NCI-H2029 (cell line): ENCODE measurements at places on chromosomes 16 and 17.

- no peak for DNase-seq
These were observed 11.2 kb upstream of the CPSF4L start for GRCh38 chr17:73272906-73273218.

- no peak for DNase-seq
These were observed 27.5 kb downstream of the GSE1 start for GRCh38 chr16:85640585-85640984.

- no peak for DNase-seq
These were observed 387.2 kb downstream of the SEC14L1 start for GRCh38 chr17:77527836-77528505.

GRCh38 chr16:50709980-50710379, 16.6 kb downstream of the NOD2 start:
- DNase-seq: no peak

DNA sequence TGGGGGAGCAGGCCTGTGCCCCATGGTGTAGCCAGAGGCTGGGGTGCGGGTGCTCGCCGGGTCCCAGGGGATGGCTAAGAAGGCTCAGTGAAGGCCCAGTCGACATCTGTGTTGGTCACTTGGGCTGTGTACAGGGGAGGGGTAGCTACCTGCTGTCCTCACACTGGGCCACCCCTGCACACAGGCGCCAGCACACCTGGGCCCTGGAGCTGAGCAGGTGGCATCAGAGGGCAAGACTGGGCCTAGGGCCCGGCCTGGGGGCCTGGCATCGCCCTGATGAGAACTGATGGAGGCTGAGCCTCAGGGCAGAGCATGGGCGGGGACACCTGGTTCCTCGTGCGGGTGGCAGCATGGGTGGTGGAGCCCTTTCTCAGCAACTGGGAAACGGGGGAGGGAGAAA, 870 bp upstream of the CTRB2 start:
- no peak for DNase-seq

DNA sequence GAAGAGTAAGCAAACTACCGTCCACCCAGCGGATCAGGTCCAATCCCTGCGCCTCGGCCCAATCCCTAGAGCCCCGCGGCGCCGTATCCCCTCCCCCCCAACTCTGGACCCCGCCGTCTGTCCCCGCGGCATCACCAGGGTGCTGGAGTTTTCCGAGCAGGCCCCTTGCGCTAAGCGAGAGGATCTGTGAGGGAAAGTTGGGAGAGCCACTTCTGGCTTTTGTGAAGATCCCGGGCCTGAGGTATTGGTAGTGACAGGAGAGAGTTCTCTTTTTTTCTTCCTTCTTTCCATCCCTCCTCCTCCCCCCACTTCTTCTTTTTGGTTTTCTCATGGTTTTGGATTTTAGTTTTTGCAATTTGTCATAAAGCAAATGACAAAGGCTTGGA, 3.5 kb upstream of the DLX4 start:
- DNase-seq: no peak

GRCh38 chr17:3914312-3914670, 2.0 kb downstream of the P2RX1 start:
- DNase-seq: no peak

GRCh38 chr16:57699899-57700298, 5.3 kb downstream of the DRC7 start:
- no peak for DNase-seq

- DNase-seq: no peak
These were observed 7.9 kb downstream of the MAPK8IP3 start for GRCh38 chr16:1713933-1714332.

DNA sequence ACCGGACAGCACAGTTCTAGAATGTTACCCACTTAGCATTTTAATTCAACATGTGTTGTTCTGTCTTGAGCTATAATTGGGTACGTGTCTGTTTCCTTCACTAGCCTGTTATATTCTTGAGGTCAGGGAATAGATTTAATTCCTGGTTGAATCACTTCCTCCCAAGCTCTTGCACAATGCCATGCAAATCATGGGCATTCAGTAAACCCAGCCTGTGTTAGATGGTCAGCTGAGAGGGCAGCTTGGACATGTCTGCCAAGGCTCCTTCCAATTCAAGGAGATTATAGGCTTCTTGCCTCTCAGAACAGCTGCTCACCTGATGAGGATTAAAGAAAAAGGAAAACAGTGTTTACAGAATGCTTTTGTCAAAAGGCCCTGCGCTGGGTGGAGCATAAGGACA, 12.6 kb downstream of the C1QTNF1 start:
- DNase-seq: no peak

- no peak for DNase-seq
These were observed 3.9 kb upstream of the SPATA32 start for GRCh38 chr17:45265821-45266220.

GRCh38 chr17:903691-904481, 75.7 kb downstream of the NXN start:
- DNase-seq: no peak
